ENCODE measurements at places on chromosomes 4 and X. TPM values are rescaled to one million over a fixed set of nuclear protein-coding genes. Genes with fewer than 3 reads are reported as not detected.

Gene ITIH6
- total RNA-seq: 0.01 TPM

Gene NAP1L3
- 0.27 TPM for total RNA-seq

Gene TMEM31
- total RNA-seq: not detected

Gene ELOVL6
- total RNA-seq: 22.9 TPM

Gene PFKFB1
- 0.10 TPM for total RNA-seq

Gene MSN
- total RNA-seq: 269 TPM

Gene PHKA2
- 14.3 TPM for total RNA-seq

Gene YTHDC1
- 32.7 TPM for total RNA-seq

Gene TRMT2B
- 13.4 TPM for total RNA-seq

Gene SUV39H1
- 20.7 TPM for total RNA-seq

Gene MAGEA1
- 0.15 TPM for total RNA-seq

Measured in A549 treated with CORT108297 at 1 μM for 4 hours (cell line).